ENCODE measurements at places on chromosomes 4 and X.

DNA sequence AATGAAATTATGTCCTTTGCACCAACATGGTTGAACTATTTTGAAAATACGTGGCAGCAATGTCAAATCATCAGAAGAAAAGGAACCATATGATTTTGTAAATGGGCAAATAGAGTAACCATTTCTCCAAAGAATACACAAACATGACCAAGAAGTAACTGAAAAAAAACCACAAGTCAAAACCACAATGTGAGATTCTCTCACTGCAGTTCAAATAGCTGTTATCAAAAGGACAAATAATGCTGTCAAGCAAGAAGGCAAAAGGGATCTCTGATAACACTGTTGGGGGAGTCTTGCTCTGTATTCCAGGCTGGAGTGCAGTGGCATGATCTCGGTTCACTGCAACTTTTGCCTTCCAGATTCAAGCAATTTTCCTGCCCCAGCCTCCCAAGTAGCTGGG lies 280.8 kb upstream of the ZCCHC13 start:
- DNase-seq, result no peak

DNA sequence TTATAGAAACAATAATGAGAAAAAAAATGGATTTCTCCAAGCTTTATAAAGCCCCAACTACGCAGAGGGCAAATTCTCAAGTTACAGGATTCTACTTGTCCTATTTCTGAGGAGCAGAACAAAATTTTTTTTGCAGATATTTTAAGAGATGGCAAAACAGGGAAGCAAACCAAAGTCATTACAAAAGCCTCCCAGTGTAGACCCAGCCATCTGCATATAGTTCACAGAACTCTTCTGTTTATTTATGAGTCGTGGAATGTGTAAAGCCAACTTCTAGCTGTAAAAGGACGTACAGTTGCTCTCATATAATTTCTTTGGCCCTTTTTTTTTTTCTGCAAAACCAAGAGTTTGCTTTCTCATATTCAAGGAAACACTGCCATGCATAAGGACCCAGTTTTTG lies 120.4 kb downstream of the PCDH7 start:
- no peak for DNase-seq

DNA sequence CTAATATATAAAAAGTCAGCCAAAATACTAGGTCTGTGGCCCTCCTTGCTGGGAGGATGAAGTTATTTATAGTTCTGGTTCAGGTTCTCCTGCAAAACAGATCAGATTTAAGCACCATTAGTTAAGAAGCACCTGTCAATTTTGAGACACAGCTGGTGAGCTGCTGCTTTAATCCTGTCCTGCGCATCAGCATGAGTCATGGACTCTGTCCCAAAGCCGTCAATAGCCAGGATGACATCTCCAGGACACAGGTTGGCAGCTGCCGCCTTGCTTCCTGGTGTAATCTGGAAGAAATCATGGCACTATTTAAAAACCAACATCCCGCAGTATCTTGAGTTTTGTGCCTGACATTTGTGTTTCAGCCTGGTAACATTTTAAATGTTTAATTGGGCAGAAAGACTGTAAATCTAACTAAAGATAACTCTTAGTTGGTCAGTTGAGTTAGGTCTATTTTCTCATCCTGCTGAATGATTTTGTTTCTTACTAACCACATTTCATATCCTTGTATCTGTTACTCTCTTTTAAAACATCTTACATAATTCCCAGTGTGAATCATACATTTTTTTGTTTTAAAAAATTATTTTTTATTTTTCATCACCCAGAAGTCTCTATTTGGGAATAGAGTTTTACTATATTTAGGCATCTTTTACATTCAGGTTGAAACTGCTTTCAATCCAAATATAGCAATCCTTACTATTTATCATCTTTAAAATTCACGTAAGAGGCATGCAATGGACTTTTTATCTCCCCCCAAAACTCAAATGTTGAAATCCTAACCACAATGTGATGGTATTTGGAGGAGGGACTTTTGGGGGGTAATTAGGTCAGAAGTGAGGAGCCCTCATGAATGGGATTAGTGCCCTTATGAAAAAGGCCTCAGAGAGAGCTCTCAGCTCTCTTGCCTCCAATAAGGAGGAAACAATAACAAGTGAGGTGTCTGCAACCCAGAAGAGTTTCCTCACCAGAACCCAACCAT lies 10.1 kb downstream of the PDLIM3 start:
- DNase-seq, result no peak

GRCh38 chr4:105147553-105148161 lies 981 bp downstream of the TET2 start:
- DNase-seq, result peak; percentile 76

DNA sequence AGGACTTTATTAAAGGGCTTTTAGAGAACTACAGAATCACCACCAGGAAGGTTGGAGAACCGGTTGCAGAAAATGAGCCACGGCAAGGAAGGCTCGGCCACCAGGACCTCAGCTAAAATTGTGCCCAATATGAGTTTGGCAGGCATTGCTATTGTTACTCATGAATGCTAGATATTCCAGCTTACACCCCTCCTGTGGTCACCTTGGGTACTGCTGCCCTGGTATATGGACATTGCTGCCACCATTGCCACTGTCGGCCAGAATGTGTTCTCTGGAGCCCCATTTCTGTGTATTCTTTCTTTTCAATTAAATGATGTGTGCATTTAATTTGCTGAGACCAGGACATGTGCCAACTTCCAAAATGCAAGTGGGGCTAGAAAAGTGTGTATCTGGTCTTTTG lies 626.7 kb upstream of the BOD1L1 start:
- peak; percentile 39 for DNase-seq

DNA sequence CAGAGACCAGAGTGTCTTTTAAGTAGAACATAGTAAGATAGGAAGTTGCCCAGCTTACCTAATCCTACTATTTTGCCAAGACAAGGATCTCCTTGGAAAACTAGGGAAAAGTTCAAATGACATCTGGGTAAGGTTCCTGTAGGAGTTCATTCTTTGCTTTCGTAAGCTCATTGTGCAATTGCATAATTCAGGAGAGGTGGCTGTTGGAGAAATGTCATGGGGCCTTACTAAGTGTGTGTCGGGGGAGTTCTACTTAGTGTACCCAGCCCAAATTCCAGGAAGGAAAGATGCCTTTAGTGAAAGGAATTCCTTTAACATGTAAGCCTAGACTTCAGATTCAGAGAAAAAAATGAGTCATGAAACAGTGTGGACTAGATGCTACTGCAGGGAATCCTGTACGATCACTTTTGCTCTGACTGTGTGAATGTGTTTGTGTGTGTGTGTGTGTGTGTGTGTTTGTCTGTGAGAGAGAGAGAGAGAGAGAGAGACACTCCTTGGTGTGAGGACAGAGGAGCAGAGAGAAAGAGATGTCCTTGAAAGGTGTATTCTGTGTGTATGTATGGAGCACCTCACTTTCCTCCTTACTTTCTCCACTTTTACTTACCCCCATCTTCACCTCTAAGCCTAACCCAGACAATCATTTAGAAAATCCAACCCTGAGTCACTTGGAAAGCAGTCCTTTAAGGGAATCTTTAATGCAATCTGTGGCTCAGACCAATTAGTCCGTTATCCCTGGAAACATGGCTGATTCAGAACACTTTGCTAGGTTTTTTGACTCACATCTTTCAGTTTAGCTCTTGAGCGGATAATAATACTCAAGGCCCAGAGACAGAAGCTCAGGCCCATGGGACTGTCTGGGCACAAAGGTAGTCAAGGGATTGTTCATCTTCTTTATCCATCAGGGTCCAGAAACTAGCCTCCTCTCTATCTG lies 114.5 kb upstream of the ACSL4 start:
- no peak for DNase-seq

- no peak for DNase-seq
Observed at GRCh38 chr4:19508442-19508841, 743.3 kb upstream of the SLIT2 start.

DNA sequence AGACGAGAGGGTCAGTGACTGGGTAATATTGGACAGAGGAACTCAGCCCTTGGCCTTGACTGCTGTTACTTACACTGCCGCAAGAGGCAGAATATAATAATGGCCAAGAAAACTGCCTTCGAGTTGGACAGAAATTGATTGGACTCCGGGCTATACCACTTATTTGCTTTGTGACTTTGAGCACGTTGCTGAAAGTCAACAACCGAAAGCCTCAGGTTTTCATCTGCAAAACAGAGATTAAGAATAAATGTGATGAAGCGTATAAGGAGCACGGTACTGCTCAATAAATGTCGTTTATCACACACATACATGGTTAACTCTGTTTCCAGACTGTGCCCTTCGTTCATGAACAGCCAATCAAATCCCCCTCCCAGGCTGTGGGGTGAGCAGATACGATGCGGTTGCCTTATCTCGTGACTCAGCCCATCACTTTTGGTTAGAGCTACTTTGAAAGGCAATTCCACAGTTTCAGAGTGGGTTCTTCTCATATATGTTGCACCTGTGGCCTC lies 91.6 kb downstream of the TSPAN7 start:
- no peak for DNase-seq

DNA sequence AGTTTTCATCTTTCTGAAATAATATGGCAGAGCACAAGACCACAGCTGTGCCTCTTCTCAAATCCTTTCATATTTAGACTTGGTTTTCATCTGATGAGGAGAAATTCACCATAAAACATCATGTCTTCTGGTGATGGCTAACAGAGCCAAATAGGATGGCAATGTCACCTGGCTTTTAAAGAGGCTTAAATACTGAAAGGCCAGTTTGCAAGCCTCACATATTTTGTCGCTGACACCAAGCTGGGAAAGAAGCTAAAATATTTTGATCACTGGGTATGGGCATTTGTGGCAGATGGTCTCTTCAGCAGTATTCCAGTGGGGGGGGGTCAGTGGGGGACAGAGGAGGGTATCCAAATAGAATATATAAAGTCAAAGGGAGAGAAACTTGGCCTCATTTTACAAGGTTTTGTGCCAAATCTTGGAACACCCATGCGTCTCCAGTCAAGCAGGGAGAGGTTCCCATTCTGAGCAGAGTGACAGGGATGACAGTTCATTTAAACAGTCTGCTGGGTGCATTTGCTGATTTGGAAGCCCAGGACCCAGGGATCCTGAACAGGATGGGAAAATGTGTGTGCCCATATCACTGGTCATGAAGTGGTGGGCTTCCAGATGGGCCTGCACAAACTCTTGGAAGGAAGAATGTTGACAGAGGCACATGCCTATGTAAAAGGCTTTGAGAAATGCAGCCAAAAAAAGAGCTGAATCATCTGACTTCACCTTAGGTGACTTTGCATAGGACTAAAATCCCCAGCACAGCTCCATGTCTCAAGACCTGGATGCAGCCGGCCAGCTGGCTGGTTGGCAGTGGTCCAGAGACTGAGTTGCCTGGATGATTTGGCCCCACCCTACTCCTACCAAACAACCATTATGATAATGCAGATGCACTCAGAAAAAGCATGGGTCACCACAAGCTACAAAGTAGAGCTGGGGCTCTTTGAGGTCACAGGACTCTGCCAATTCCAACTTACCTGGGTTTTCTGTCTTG lies 484.4 kb upstream of the NR3C2 start:
- DNase-seq, result peak; percentile 5

DNA sequence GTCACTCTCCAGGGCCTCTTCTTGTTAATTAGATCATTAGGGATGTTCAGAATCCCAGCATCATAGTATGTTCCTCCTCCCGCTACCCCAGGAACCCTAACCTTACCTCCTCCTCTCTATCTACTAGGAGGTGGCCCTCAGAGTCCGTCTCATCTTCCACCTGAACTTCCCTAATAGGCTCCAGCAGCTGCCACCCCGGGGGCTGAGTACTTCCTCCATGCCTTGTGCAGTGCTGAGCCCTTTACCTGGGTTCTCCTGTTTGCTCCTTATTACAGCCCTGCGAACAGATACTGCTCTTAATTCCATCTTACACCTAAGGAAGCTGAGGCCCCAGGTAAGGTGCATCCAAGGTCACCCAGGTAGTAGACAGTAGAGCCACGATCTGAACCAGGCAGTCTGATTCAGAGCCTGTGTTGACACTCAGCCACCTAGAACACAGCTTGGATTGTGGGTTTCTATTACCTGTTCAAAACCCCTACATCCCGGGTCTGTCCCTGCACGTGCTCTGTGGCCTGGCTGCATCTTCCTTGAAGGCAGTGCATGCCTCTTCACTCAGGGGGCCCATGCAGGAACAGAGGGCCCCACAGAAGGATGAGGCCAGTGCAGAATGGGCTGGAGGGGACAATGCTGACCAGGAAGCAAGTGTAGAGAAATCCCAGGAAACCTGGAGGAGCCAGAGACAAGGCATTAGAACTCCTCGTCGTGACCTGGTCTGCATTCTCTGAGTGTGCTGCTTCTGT lies 51.4 kb upstream of the MSANTD1 start:
- no peak for DNase-seq

- DNase-seq, result no peak
Observed at GRCh38 chr4:15945516-15945915, 7.0 kb upstream of the FGFBP1 start.

- peak; percentile 37 for DNase-seq
Observed at GRCh38 chr4:24624381-24624780, 40.0 kb upstream of the DHX15 start.

DNA sequence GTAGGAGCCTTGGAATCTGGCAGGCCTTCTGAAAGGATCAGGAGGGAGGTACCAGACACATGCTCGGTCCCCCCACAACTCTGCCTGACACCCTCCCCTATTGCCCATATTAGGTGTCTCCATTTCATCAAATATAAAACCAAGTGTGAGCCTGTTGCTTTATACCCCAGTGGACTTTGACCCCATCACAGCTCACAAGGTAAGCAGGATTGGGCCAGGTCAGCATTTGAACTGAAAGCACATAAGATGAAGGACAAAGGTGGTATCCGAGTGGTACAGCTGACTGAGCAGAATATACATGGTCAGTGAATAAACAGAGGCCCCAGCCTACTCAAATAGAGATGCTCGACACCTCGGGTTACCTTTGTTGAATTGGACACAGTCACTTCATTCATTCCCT lies 20.0 kb downstream of the SLC25A43 start:
- DNase-seq, result no peak

DNA sequence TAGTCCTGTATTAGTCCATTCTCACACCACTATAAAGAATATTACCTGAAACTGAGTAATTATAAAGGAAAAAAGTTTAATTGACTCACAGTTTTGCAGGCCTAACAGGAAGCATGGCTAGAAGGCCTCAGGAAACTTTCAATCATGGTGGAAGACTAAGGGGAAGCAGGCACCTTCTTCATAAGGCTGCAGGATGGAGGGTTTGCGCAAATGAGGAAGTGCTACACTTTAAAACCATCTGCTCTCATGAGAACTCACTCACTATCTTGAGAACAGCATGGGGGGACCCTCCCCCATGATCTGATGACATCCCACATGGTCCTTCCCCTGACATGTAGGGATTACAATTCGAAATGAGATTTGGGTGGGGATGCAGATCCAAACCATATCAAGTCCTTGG lies 12.1 kb upstream of the MAGEA11 start:
- DNase-seq, result no peak

DNA sequence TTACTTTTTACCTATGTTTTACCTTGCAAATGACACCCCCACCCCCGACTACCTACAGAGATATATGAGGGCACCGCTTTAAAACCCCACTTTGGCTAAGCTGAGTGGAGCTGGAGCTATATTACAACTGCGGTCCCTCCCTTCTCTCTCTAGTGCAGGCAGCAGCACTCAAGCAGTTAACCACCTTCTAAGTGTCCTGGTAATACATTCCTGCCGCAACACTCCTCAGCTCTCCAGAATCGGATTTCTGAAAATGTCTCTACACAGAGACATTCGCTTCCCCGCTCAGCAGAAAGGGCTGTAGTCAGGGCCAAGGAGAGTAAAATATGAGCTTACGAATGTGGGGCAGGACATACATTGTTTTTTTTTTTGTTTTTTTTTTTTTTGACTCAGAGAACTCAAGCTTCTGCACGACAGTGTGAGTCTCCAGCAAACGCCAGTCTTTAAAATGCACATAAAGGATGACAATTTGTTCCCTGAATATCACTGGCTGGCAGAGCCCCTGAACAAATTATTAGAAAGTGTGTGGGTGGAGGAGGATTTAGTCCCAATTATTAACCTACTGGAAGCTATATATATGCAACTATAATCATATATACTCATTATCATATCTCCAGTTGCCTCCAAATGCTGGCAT lies 287.0 kb upstream of the TET2 start:
- DNase-seq, result no peak
